ENCODE measurements at places on chromosomes 13 and 19. TPM values are rescaled to one million over a fixed set of nuclear protein-coding genes. Genes with fewer than 3 reads are reported as not detected.

The MISP gene
- total RNA-seq: not detected

DNA sequence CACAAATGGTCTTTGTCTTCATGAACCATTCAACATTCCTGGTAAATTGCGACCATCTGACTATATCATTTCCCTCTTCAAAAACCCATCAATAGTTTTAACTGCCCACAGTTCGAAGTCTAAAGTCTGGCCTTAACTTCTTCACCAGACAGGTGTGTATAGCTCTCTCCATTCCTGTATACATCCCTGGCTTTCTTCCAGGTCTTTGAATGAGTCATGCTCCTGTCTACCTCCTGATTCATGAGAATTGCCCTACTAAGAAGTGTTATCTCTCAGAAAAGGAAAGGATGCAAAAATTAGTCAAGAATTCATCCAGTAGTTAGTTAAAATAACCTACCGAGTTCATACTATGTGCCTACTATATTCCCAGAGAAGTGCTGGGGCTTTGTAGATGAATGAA is 225.0 kb downstream of the TBC1D4 start:
- H3K27ac ChIP-seq: no peak overlapping the region
- H3K4me1 ChIP-seq: no peaks in the 10 kb centered on the region
- no peak overlapping the region for H3K4me3 ChIP-seq
- no peaks in the 10 kb centered on the region for H3K27me3 ChIP-seq
- no peaks in the 10 kb centered on the region for H3K36me3 ChIP-seq
- no peak for DNase-seq

DNA sequence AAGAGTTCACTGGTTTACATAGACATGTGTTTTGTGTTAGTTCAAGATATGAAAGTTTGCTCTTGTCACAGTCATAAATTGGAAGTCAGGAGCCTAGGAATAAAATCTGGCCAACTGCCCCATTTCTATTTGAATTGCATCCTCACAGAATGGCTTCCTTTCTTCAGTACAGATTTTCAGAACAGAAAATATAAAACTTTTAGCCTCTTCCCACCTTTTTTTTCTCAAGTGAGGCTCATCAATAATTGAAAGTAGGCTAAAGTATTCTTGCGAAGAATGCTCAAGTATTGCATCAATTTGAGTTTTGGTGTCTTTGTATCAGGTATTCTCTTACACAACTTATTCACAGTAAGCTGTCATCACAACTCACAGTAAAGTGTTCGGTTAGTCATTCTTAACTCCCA is 802.7 kb downstream of the PCDH9 start:
- H3K4me3 ChIP-seq: no peak overlapping the region
- no peaks in the 10 kb centered on the region for H3K36me3 ChIP-seq
- H3K4me1 ChIP-seq: no peaks in the 10 kb centered on the region
- DNase-seq: no peak

GRCh38 chr19:18312092-18312534 is 10.8 kb downstream of the LSM4 start:
- no peak for DNase-seq
- H3K4me3 ChIP-seq: no peak overlapping the region
- no peaks in the 10 kb centered on the region for H3K27me3 ChIP-seq

The ZNF432 gene
- 6.0 TPM for total RNA-seq
